Lung (tissue), 17 donors: ENCODE measurements at places on chromosomes 12 and 14. TPM values are rescaled to one million over a fixed set of nuclear protein-coding genes. Genes with fewer than 3 reads are reported as not detected.

GRCh38 chr12:2168808-2169207 lies 116.0 kb downstream of the CACNA1C start:
- no peak for DNase-seq
- H3K36me3 ChIP-seq: no peaks in the 10 kb centered on the region
- H3K4me3 ChIP-seq: no peak overlapping the region
- no peaks in the 10 kb centered on the region for H3K27me3 ChIP-seq

The ANG gene
- 14.0 TPM for total RNA-seq

The PTPRR gene
- total RNA-seq: 1.5 TPM

The IRAK3 gene
- total RNA-seq: 47.8 TPM

DNA sequence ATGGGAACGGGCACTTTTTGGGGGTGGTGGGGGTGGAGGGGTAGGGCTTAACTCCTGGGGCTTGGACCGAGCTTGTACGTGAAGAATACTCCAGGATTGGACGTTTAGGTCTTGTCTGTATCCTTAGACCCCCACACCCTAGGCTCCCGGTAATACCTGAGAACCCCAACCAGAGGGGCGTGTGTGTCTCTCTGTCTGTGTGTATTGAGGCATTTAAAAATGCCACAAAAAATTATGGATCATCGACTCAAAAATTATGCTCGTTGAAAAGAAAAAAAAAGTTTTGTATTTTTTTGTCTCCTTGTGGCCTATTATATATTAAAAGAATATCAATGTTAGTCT lies 459 bp downstream of the PPFIBP1 start:
- peak overlapping the region; percentile 65 for H3K4me3 ChIP-seq
- DNase-seq: no peak
- H3K36me3 ChIP-seq: no peaks in the 10 kb centered on the region
- H3K27me3 ChIP-seq: no peaks in the 10 kb centered on the region
- peaks cover 43% of the 10 kb centered on the region for H3K4me1 ChIP-seq

The SERPINA1 gene
- total RNA-seq: 120 TPM

The DEGS2 gene
- total RNA-seq: 7.4 TPM

DNA sequence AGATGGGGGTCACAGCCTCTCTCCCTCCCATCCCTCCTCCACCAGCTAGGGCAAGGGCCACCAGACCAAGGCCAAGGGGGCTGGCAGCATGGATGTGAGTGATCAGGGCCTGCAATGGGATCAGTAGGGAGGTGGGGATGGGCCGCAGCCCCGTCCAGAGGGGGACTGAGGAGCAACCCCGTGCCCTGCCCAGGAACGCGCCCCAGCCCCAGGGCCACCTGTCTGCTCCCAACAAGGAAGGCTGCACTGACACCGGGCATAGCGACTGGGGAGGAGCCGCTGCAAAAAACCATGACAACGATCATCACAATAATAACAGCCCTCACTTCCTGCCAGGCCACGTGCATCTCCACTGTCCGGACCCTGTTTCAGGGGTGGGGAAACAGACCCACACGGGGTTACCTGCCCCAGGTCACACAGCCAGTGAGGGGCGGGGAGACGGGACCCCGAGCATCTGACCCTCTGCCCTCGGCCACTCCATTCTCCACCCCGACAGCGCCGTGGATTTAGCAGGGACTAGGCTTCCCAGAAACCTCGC lies 24.3 kb downstream of the NCOR2 start:
- H3K4me1 ChIP-seq: peaks cover 5% of the 10 kb centered on the region
- peak; percentile 84 for DNase-seq
- H3K4me3 ChIP-seq: no peak overlapping the region
- H3K27me3 ChIP-seq: no peaks in the 10 kb centered on the region
- peak overlapping the region; percentile 40 for H3K27ac ChIP-seq
- H3K36me3 ChIP-seq: peaks cover 2% of the 10 kb centered on the region

The ACOT6 gene
- not detected for total RNA-seq

DNA sequence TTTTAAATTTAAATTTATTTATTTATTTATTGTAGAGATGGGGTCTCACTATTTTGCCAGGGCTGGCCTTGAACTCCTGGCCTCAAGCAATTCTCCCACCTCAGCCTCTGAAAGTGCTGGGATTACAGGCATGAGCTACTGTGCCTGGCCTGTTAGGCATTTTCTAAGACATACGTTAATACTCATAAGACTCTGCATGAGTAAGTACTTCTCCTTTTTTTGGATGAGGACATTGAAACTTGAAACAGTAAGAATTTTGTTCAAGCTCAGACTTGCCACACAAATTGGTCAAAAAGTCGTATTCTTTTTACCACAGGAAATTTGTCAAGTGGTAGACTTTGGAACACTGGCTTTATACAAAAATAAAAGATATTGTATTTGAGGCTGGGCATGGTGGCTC lies 187.4 kb upstream of the RASSF8 start:
- H3K27ac ChIP-seq: no peak overlapping the region
- no peaks in the 10 kb centered on the region for H3K36me3 ChIP-seq
- DNase-seq: no peak
- no peaks in the 10 kb centered on the region for H3K27me3 ChIP-seq

- no peaks in the 10 kb centered on the region for H3K4me1 ChIP-seq
- no peak for DNase-seq
- H3K27me3 ChIP-seq: no peaks in the 10 kb centered on the region
- no peak overlapping the region for H3K27ac ChIP-seq
Measured at GRCh38 chr12:71581206-71581605, 82.4 kb downstream of the ZFC3H1 start.

The BCL11B gene
- 2.3 TPM for total RNA-seq

GRCh38 chr12:56935752-56936151 lies 1.5 kb upstream of the SDR9C7 start:
- no peak overlapping the region for H3K4me3 ChIP-seq
- no peak overlapping the region for H3K27ac ChIP-seq
- H3K27me3 ChIP-seq: no peaks in the 10 kb centered on the region
- no peaks in the 10 kb centered on the region for H3K36me3 ChIP-seq

GRCh38 chr14:55274146-55274545 lies 2.9 kb downstream of the FBXO34 start:
- no peaks in the 10 kb centered on the region for H3K27me3 ChIP-seq
- H3K4me3 ChIP-seq: no peak overlapping the region
- H3K36me3 ChIP-seq: no peaks in the 10 kb centered on the region

The PAN2 gene
- 61.4 TPM for total RNA-seq

GRCh38 chr14:37197421-37198272 lies at the start of gene MIPOL1:
Gene MIPOL1, plus strand, starts transcription at chr14:37197937. Its CDS starts 49,952 bp downstream, at chr14:37247889.
- DNase-seq: peak; percentile 90
- H3K4me1 ChIP-seq: peaks cover 10% of the 10 kb centered on the region
- H3K27me3 ChIP-seq: no peaks in the 10 kb centered on the region
- peak within 1 kb of the TSS; percentile 82 for H3K4me3 ChIP-seq

DNA sequence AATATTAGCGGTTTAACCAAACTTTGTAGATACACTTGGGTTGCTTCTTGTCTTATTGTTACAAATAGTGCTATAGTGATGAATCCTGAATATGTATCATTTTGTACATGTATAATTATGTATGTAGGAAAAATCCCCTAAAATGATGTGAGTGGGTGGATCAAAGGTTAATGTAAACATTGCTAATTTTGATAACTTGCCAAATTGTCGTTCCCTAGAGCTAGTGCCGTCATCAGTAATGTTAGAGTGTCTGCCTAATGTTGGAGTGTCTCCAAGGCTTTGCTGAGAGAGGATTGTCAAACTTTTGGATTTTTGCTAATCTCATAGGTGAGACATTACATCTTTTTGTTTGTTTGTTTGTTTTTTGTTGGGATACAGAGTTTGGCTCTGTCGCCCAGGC lies 44.4 kb downstream of the AEBP2 start:
- no peak overlapping the region for H3K4me3 ChIP-seq
- H3K4me1 ChIP-seq: no peaks in the 10 kb centered on the region
- H3K36me3 ChIP-seq: peaks cover 4% of the 10 kb centered on the region
- H3K27me3 ChIP-seq: no peaks in the 10 kb centered on the region
- H3K27ac ChIP-seq: no peak overlapping the region

DNA sequence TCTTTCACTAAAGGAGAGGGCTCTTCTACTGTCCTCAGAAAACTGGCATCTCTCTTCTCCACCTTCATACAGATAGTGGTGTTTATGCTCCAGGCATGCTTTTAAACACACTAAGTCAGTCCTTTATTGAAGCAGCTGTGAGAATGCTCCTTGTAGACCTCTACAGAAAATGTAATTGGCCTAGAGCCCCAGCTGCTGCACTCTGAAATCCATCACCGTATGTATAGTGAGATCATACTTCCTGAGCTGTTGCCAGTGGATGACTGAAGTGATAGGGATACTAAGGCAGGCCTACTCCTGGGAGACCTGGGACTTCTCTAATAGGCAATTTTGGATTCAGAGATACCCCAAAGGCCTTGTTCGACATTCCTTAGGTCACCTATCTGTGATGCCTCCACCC lies 535.4 kb downstream of the RPS29 start:
- H3K4me1 ChIP-seq: no peaks in the 10 kb centered on the region
- no peak overlapping the region for H3K27ac ChIP-seq
- no peak overlapping the region for H3K4me3 ChIP-seq
- no peak for DNase-seq
- H3K27me3 ChIP-seq: no peaks in the 10 kb centered on the region

GRCh38 chr14:87628129-87628528 lies 364.9 kb downstream of the GALC start:
- H3K4me3 ChIP-seq: no peak overlapping the region
- no peaks in the 10 kb centered on the region for H3K36me3 ChIP-seq
- no peak overlapping the region for H3K27ac ChIP-seq
- no peaks in the 10 kb centered on the region for H3K4me1 ChIP-seq
- no peaks in the 10 kb centered on the region for H3K27me3 ChIP-seq
- DNase-seq: peak; percentile 66

The PCED1B gene
- 2.2 TPM for total RNA-seq

The RNASE7 gene
- not detected for total RNA-seq

GRCh38 chr14:104290058-104290667 lies 151.8 kb downstream of the KIF26A start:
- H3K36me3 ChIP-seq: no peaks in the 10 kb centered on the region
- no peaks in the 10 kb centered on the region for H3K4me1 ChIP-seq
- no peak overlapping the region for H3K4me3 ChIP-seq
- no peak overlapping the region for H3K27ac ChIP-seq
- no peaks in the 10 kb centered on the region for H3K27me3 ChIP-seq

The PTPRB gene
- 71.2 TPM for total RNA-seq

The SALL2 gene
- total RNA-seq: 10.2 TPM

DNA sequence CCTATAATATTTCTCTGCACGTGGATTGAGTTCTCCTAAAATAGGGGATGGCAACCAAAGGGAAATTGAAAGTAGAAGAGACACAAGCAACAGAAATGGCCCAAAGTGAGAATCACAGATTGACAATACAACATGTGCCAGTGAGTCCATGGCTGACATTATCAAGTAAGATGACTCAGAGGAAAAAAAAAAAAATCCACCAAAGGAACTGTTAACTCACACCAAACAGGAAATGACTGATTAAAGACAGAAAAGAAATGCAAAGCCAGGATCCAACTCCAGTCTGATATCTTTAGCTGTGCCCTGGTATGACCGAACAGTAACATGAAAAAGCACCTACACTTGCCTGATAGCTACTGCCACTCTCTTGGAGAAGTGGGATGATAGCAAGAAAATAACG lies 485.0 kb downstream of the PRKD1 start:
- no peaks in the 10 kb centered on the region for H3K36me3 ChIP-seq
- no peak for DNase-seq
- H3K4me1 ChIP-seq: no peaks in the 10 kb centered on the region
- no peaks in the 10 kb centered on the region for H3K27me3 ChIP-seq
- no peak overlapping the region for H3K4me3 ChIP-seq

DNA sequence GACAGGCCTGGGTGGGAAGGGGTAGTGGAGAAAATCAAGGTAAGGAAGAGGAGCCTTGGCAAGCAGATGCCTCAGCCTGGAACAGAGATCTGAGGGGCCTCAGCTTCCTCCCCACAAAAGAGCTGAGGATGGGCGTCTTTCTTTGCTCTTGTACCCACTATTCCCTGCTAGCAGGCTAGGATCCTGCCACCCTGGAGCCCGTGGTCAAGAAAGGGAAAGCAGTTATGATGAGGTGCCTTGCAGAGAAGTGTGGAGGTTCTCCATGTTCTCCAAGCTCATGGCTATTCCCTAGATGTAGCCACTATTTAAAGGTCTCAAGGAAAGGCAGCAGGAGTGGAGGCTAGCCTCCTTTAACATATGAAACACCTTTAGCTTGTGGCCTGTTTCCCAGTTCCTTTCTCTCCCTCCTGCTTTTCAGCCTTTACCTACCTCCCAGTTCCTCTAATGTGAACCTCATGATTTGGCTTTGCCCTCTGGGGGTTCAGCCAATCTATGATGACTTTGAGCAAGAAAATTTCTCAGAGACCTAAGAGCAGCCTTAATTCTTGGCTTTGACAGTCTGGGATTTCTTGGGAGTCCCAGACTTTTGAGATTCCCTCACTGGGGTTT lies 1.1 kb downstream of the IKZF4 start:
- no peak overlapping the region for H3K27ac ChIP-seq
- peak; percentile 30 for DNase-seq
- H3K27me3 ChIP-seq: no peaks in the 10 kb centered on the region
- no peak overlapping the region for H3K4me3 ChIP-seq
- H3K4me1 ChIP-seq: peaks cover 26% of the 10 kb centered on the region
- peaks cover 23% of the 10 kb centered on the region for H3K36me3 ChIP-seq

GRCh38 chr12:76945867-76946266 lies 67.0 kb upstream of the CSRP2 start:
- H3K27ac ChIP-seq: no peak overlapping the region
- no peaks in the 10 kb centered on the region for H3K36me3 ChIP-seq
- no peaks in the 10 kb centered on the region for H3K27me3 ChIP-seq
- H3K4me3 ChIP-seq: no peak overlapping the region

GRCh38 chr12:5333096-5333495 lies 98.8 kb upstream of the NTF3 start:
- H3K27ac ChIP-seq: no peak overlapping the region
- H3K36me3 ChIP-seq: no peaks in the 10 kb centered on the region
- no peak for DNase-seq
- no peaks in the 10 kb centered on the region for H3K4me1 ChIP-seq
- no peaks in the 10 kb centered on the region for H3K27me3 ChIP-seq

DNA sequence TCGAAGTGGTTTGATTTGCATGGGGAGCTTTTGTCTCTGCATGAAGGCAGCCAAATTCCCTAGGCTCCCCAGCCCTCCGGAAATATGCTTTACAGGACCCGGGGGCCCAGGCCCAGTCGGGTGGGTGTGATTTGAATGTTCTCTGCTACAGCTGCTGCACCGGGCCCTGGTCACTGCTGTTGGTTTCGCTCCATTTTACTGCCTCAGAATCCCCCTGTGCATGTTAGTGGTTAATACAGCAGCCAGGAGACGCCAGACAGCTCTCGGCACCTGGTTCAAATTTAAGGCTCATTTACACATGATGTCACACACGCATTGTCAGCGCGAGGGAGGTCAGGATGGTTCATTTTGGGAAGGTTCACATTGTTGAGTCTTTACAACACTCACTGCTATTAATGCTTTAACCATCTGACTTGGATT lies 99.6 kb downstream of the SLC38A6 start:
- no peaks in the 10 kb centered on the region for H3K27me3 ChIP-seq
- H3K36me3 ChIP-seq: peaks cover 7% of the 10 kb centered on the region
- H3K4me1 ChIP-seq: no peaks in the 10 kb centered on the region
- no peak overlapping the region for H3K27ac ChIP-seq
- DNase-seq: no peak

GRCh38 chr12:3530548-3530947 lies 39.5 kb downstream of the PRMT8 start:
- no peaks in the 10 kb centered on the region for H3K27me3 ChIP-seq
- DNase-seq: no peak
- no peak overlapping the region for H3K4me3 ChIP-seq
- no peak overlapping the region for H3K27ac ChIP-seq
- no peaks in the 10 kb centered on the region for H3K4me1 ChIP-seq
- H3K36me3 ChIP-seq: no peaks in the 10 kb centered on the region

GRCh38 chr12:31035967-31036665 lies 37.5 kb upstream of the DDX11 start:
- no peak overlapping the region for H3K4me3 ChIP-seq
- H3K4me1 ChIP-seq: no peaks in the 10 kb centered on the region
- peak; percentile 15 for DNase-seq
- H3K27ac ChIP-seq: no peak overlapping the region

GRCh38 chr14:34851395-34851794 lies 23.8 kb downstream of the BAZ1A start:
- H3K36me3 ChIP-seq: no peaks in the 10 kb centered on the region
- H3K27me3 ChIP-seq: no peaks in the 10 kb centered on the region
- no peak overlapping the region for H3K4me3 ChIP-seq
- H3K27ac ChIP-seq: no peak overlapping the region
